ENCODE measurements at places on chromosomes 12 and 14. TPM values are rescaled to one million over a fixed set of nuclear protein-coding genes. Genes with fewer than 3 reads are reported as not detected.

DNA sequence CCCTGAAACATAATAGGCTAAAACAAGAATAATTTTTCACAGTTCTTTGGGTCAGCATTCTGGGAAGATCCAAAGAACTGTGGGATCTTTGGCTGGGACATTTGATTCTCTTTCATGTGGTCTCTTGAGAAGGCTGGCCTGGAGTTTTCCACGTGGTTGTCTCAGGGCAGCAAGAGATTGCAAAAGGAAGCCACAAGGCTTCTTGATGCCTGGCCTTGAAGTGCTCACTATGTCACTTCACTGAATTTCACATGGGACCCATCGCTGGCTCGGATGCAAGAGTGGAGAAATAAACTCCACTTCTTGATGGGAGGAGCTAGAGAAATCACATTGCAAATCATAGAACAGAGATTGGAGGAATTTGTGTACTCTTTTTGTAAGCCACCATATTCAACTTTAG, 343.4 kb downstream of the MED13L start:
- DNase-seq = no peak

- no peak for DNase-seq
Observed at GRCh38 chr12:5718073-5718472, 227.0 kb downstream of the ANO2 start.

KRT6C gene
- not detected for total RNA-seq

IL22 gene
- not detected for total RNA-seq

MYO1A gene
- total RNA-seq = not detected

DNA sequence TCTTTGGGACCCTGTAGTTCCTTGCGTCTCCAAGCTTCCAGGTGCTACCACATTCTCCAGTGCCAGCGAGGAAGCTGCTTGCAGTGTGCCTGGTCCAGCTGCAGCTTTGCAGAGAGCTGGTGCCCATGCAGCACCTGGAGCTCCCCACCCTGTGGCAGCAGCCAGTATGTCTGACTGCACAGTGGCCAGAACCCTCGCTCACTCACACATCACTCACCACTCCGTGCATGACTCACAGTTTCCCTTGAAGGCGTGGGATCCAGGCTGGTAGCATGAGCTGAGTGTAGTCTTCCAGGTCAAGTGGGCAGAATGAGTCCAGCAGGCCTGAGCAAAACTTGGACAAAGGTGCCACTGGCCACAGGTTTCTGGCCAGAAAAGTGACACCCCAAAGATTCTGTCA, 33.6 kb downstream of the SDR9C7 start:
- peak; percentile 8 for DNase-seq

ZNF385A gene
- total RNA-seq = 20.0 TPM

- DNase-seq = no peak
Observed at GRCh38 chr14:68932231-68932630, 46.9 kb downstream of the ACTN1 start.

GRCh38 chr14:61342486-61342885, 21.1 kb downstream of the PRKCH start:
- DNase-seq = no peak

GTF2A1 gene
- total RNA-seq = 26.8 TPM

GRCh38 chr14:91143862-91144261, 30.0 kb downstream of the DGLUCY start:
- no peak for DNase-seq

DNA sequence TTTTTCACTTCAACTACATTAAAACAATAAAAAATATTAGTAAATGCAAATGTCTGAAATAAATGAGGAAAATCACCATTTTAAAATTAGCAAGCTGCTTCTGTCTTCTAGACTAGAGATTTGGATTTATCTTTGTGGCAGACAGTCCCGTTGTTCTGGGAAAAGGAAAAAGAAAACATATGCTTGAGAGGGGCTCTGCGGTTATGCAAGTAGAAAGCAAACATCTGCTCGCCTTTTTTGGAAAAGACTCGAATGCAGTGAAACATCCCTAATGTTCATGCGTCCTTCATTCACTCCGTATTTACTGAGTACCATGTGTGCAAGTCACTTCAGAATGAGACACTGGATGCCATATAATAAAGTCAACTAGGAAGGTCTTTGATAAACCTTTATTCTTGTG, 44.9 kb downstream of the IFNG start:
- no peak for DNase-seq

DNA sequence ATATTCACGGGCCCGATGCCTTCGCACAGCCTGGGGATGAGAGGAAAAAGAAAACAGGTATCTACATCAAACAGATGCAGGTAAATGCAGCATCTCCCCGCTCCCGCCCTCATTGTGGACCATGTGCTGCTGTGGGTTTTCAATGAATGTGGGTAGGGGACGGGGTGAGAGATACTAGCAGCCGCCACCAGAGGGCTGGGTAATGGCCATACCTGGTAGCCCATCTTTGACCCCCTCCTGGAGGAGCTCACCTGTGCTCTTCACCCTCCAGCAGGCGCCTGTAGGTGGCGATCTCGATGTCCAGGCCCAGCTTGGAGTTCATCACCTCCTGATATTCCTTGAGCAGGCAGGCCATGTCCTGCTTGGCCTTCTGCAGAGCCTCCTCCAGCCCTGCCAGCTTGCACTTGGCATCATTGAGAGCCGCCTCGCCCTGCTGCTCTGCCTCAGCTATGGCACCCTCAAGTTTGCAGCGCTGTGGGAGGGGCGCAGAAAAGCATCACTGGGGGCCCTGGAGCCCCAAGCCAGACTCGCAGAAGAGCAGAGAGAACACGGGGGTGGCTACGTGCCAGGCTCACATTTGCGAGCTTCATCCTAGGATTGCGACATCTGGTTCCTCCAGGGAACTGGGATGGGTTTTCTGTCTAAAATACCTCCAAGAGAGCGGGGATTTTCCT, 10.2 kb downstream of the KRT82 start:
- DNase-seq = no peak

- no peak for DNase-seq
Observed at GRCh38 chr14:30193845-30194501, 266.3 kb upstream of the PRKD1 start.

ADGRD1 gene
- total RNA-seq = 58.8 TPM

DNA sequence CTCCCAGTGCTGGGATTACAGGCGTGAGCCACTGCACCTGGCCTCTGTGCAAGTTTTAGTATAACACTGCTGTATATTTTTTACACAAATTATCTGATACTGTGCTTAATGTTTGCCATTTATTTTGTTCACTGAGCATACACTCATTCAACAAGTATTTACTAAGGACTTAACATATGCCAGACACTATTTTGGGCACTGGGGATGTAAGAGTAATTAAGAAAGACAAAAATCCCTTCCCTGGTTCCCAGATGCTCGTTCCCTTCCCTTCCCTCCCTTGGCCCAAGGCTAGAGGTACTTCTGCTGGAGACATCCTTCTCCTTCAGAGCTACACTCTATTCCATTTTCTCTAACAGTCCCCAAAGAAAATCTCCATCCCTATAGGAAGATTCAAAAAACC, 12.5 kb downstream of the CIT start:
- no peak for DNase-seq

GNB3 gene
- 5.2 TPM for total RNA-seq

GRCh38 chr12:62859321-62859737, 75.6 kb downstream of the PPM1H start:
- no peak for DNase-seq

SPX gene
- total RNA-seq = 1.5 TPM

DRAM1 gene
- total RNA-seq = 0.04 TPM

- DNase-seq = no peak
Observed at GRCh38 chr14:71716041-71716772, 216.0 kb upstream of the RGS6 start.

- DNase-seq = no peak
Observed at GRCh38 chr12:50375802-50376201, 20.6 kb downstream of the FAM186A start.

DNA sequence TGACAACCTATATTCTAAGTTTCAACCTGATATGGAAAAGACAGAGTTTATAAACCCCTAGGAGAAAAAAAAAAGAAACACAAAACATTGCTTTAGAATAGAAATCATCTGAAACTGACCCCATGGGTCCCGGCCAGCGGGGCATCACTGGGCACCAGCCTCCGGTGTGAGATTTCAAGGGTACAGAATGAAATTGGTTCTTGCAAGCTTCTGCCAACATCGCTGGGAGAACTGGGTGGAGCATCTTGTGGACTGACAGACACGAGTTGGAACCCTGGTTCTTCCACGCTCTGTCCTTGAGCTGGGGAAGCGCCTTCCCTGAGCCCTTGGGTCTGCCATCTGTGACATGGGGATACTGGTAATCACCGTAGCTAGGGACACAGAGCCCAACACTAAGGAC, 173.6 kb downstream of the PHETA1 start:
- no peak for DNase-seq

KCNC2 gene
- not detected for total RNA-seq

GRCh38 chr12:124663206-124663605, 95.8 kb upstream of the NCOR2 start:
- DNase-seq = no peak

GRCh38 chr12:78585132-78585531, 279.4 kb upstream of the SYT1 start:
- DNase-seq = no peak

POTEM gene
- not detected for total RNA-seq

LGMN gene
- 243 TPM for total RNA-seq

DNA sequence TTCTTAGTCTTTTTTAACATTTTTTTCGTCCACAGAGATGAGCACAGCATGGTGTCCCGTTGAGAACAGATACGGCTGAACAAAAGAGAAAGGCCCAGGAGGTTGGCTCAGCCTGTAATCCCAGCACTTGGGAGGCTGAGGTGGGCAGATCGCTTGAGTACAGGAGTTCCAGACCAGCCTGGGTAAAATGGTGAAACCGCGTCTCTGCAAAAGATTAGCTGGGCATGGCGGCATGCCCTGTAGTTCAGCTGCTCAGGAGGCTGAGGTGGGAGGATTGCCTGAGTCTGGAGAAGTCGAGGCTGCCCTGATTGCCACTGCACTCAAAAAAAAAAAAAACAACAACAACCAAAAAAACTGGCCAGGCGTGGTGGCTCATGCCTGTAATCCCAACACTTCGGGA, 5.9 kb upstream of the EP400 start:
- no peak for DNase-seq

SPSB2 gene
- 12.3 TPM for total RNA-seq

Data from cardiac muscle cell (in vitro differentiated cells and primary cell).